Activated CD4-positive, alpha-beta T cell treated with anti-CD3 and anti-CD28 coated beads, Interleukin-2, amount 10 ng/mL, durations not matched to agents 7 days and 5 days (primary cell): ENCODE measurements at places on chromosomes 7 and 10. TPM values are rescaled to one million over a fixed set of nuclear protein-coding genes. Genes with fewer than 3 reads are reported as not detected.

- H3K4me1 ChIP-seq: peaks cover 5% of the 10 kb centered on the region
- peaks cover 32% of the 10 kb centered on the region for H3K27me3 ChIP-seq
- H3K4me3 ChIP-seq: no peak overlapping the region
- H3K27ac ChIP-seq: no peak overlapping the region
Measured at GRCh38 chr10:43968961-43969360, 320.3 kb upstream of the ZNF32 start.

GRCh38 chr10:66176772-66177171 is 749.1 kb upstream of the LRRTM3 start:
- DNase-seq: no peak
- H3K36me3 ChIP-seq: no peaks in the 10 kb centered on the region
- H3K27me3 ChIP-seq: no peaks in the 10 kb centered on the region

DNA sequence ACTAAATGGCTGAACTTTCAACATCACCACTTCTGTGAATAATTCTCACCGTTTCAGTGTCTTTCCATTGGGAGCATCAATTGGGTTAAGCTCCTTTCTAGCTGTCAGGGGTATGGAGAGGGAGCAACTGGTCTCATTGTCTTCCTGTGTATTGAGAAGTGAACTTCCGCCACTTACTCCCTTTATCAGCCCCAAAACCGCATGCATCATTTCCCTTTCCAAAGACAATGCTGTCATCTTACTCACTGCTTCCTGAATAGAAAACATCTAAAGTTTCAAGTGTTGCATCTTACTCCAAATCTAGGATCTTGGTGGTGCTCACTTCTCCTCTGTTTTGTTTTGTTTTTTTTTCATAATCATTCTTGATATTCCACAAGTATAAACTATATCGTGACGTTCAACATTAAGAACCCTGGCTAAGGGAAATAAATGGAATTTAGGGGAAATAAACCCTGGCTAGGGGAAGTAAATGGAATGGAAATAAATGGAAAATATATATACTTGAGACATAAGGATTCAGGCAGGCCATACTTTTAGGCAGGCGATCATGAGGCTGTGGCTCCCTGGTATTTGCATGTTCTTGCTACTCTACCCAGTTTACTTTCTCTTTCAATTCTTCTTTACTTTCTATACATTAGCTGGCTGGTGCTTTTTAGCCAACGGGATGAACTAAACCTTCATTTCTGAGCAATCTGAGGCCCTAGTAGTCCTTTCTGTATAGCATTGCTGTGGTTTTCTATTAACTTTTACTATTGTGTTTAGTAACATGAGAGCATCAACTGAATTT is 371.9 kb downstream of the BMPER start:
- no peak for DNase-seq
- no peaks in the 10 kb centered on the region for H3K36me3 ChIP-seq
- H3K4me3 ChIP-seq: no peak overlapping the region
- no peaks in the 10 kb centered on the region for H3K27me3 ChIP-seq

- no peaks in the 10 kb centered on the region for H3K36me3 ChIP-seq
- DNase-seq: no peak
- H3K4me1 ChIP-seq: no peaks in the 10 kb centered on the region
- H3K27me3 ChIP-seq: no peaks in the 10 kb centered on the region
- no peak overlapping the region for H3K27ac ChIP-seq
Measured at GRCh38 chr7:82221152-82221674, 222.4 kb downstream of the CACNA2D1 start.

DNA sequence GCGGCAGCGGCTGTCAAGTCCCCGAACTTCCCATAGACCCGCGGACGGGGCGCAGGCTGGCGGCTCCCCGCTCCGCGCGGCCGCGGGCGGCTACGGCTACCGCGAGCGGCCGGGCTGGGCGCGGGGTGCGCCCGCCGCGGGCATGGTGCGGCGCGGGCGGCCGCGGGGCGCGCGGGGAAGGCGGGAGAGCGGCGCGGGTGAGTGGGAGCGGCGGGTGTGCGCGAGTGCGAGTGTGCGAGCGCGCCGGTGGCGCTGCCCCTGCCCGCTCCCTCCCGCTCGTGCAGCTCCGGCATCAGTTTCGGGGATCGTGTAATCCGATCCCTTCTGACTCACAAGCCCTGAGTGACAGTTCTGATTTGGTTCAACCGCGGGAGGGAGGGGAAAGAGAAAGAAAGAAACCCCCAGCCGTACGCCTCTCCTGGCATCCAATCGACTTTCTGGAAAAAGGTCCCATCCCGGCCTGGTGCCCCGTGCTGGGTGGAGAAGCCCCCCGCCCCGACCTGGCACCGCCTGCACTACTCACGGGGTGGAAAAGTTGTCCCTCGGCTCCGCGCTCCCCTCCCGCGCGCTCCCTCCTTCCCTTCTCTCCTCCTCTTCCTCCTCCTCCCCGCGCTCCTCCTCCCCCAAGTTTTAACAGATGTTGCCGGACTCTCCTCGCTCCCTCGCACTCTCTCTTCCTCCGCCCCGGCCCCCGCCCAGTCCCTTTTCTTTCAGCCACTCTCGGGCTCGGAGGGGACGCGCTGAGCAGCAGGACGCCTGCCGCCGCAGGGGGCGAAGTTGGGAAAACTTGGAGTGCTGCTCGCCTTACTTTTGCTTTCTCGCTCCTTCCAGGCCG is at the start of gene GLI3:
GLI3 (minus strand) TSS at position 234 of the 835 bp plus-strand sequence. CDS start 13,956 bp downstream, outside the sequence.
- no peak for DNase-seq
- no peak within 1 kb of the TSS for H3K27ac ChIP-seq
- no peaks in the 10 kb centered on the region for H3K36me3 ChIP-seq
- peak within 1 kb of the TSS; percentile 72 for H3K4me3 ChIP-seq

GRCh38 chr7:128405471-128406313 is 4.1 kb downstream of the IMPDH1 start:
- H3K4me1 ChIP-seq: peaks cover 49% of the 10 kb centered on the region
- H3K36me3 ChIP-seq: peaks cover 13% of the 10 kb centered on the region
- peak overlapping the region; percentile 79 for H3K4me3 ChIP-seq

GRCh38 chr10:34687434-34688210 is 127.5 kb downstream of the PARD3 start:
- no peak overlapping the region for H3K27ac ChIP-seq
- peaks cover 7% of the 10 kb centered on the region for H3K27me3 ChIP-seq
- no peak overlapping the region for H3K4me3 ChIP-seq
- no peaks in the 10 kb centered on the region for H3K4me1 ChIP-seq
- no peaks in the 10 kb centered on the region for H3K36me3 ChIP-seq
- DNase-seq: no peak

GRCh38 chr7:47948141-47948790 is at the start of gene PKD1L1:
PKD1L1 (minus strand) TSS chr7:47948466; CDS start chr7:47948440, 26 bp downstream.
- no peak within 1 kb of the TSS for H3K27ac ChIP-seq
- no peak for DNase-seq
- no peaks in the 10 kb centered on the region for H3K4me1 ChIP-seq
- H3K4me3 ChIP-seq: no peak within 1 kb of the TSS
- H3K27me3 ChIP-seq: no peaks in the 10 kb centered on the region

DNA sequence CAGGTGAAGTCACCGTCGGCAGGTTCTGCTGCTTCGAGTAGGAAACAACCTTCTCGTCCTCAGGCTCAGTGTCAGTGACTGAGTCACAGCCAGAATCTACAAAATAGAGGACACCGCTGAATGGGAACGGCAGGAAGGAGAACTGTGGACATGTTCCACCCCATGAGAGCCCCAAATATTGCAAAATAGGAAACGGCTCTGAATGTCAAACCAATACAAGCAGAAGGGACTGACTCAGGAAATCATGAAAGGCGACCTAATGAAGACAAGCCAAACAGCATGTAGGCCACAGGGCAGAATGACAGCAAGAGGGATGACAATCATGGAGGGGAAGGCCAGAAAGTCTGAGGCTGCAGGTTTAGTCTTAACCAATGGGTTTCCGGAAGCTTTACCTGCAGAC is 63.5 kb downstream of the PIK3AP1 start:
- H3K36me3 ChIP-seq: no peaks in the 10 kb centered on the region
- H3K27me3 ChIP-seq: no peaks in the 10 kb centered on the region
- H3K4me1 ChIP-seq: peaks cover 9% of the 10 kb centered on the region
- no peak overlapping the region for H3K4me3 ChIP-seq

- peaks cover 2% of the 10 kb centered on the region for H3K27me3 ChIP-seq
- no peak for DNase-seq
- H3K27ac ChIP-seq: no peak overlapping the region
- H3K4me3 ChIP-seq: no peak overlapping the region
- no peaks in the 10 kb centered on the region for H3K36me3 ChIP-seq
- H3K4me1 ChIP-seq: peaks cover 6% of the 10 kb centered on the region
Measured at GRCh38 chr10:71267508-71268240, 51.4 kb upstream of the SLC29A3 start.

DNA sequence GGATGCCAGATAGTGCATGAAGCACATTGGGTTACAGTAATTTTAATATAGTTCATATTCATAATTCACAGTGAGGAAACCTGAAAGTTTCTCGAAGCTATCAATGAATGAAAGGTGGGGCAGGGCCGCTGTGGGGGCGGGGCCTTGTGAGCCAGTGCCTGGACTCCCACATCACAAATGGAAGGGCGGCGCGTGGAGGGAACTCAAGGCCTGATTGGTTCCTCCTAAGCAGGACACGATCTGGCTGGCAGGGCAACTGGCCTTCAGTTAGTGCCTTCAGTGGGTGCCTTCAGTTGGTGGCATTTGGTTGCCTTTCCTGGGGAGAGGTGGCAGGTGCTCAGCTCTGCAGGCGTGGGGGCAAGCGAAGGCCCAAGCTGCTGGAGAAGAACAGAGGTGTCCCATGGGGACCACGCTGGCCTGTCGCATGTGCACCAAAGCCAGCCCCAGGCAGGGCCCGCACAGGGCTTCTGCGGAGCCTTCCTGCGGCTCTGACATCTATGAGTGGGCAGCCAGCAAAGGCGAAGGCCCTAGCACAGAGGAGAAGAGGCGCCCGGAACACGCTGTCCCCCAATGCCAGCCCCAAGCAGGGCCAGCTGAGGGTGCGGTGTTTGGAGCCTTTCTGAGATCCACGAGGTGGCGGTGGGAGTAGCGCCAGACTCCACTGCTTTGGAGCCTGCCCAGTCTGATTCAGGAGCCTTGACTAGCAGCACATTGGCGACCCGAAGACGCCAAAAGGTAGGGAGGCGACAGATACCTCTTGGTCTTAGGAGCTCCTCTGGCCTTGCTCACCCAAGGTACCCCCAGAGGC is 118.0 kb upstream of the PDSS1 start:
- H3K27ac ChIP-seq: no peak overlapping the region
- no peaks in the 10 kb centered on the region for H3K27me3 ChIP-seq
- no peak for DNase-seq
- peaks cover 13% of the 10 kb centered on the region for H3K36me3 ChIP-seq
- H3K4me3 ChIP-seq: no peak overlapping the region

GRCh38 chr10:4767033-4767814 is 58.8 kb upstream of the AKR1E2 start:
- no peak overlapping the region for H3K4me3 ChIP-seq
- DNase-seq: no peak
- H3K4me1 ChIP-seq: no peaks in the 10 kb centered on the region
- H3K36me3 ChIP-seq: no peaks in the 10 kb centered on the region
- peaks cover 21% of the 10 kb centered on the region for H3K27me3 ChIP-seq

- peaks cover 2% of the 10 kb centered on the region for H3K36me3 ChIP-seq
- H3K27me3 ChIP-seq: no peaks in the 10 kb centered on the region
- no peak overlapping the region for H3K4me3 ChIP-seq
- no peak for DNase-seq
Measured at GRCh38 chr10:89219513-89220218, 12.5 kb upstream of the CH25H start.

The ZMIZ1 gene
- 31.5 TPM for total RNA-seq
